BE2C (cell line): ENCODE measurements at places on chromosomes 7 and 10.

DNA sequence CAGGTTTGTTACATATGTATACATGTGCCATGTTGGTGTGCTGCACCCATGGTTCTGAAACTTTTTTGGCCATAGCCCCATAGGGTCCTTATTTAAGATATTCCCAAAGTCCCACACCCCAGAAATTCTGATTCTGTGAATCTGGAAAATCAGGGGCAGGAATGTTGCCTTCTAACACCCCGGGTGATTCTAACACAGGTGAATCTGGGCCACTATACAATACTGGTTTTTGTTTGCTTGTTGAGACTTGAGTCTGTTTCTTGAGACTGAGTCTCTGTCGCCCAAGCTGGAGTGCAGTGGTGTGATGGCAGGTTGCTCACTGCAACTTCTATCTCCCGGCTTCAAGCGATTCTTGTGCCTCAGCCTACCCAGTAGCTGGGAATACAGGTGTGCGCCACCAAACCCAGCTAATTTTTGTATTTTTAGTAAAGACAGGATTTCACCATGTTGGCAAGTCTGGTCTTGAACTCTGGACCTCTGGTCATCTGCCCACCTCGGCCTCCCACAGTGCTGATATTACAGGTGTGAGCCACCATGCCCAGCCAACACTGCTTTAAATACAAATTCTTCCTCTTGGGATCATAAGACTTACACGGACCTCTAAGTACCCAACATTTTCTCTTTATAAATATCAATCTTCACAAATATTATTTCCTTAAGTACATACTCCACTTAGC, 16.9 kb upstream of the PHYH start:
- no peak for DNase-seq

DNA sequence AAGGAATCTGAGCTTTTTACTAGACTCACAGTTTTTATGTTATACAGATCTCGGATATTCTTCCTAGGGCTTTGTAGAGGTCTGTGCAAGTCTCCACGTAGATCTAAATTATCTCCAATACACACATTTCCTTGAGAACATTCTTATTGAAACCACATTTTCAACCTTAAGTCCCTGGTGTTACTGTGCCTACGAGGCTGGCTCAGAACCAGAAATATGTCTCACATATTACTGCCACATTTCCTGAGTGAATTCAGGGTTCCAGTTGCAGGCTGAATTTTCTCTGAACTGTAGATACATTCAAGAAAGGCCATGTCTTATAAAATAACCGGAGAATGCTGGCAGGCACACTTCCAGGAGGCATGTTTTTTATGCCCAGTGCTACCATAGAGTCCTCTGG, 46.5 kb downstream of the INHBA start:
- DNase-seq = no peak

- no peak for DNase-seq
These were observed 275.0 kb downstream of the PTEN start for GRCh38 chr10:88138319-88138848.

GRCh38 chr7:25857376-25858067, 294.5 kb upstream of the NFE2L3 start:
- DNase-seq = no peak

GRCh38 chr7:35605760-35606159, 89.2 kb downstream of the HERPUD2 start:
- DNase-seq = no peak
